ENCODE measurements at places on chromosomes 3 and 15. TPM values are rescaled to one million over a fixed set of nuclear protein-coding genes. Genes with fewer than 3 reads are reported as not detected.

The MESP2 gene
- not detected for total RNA-seq

DNA sequence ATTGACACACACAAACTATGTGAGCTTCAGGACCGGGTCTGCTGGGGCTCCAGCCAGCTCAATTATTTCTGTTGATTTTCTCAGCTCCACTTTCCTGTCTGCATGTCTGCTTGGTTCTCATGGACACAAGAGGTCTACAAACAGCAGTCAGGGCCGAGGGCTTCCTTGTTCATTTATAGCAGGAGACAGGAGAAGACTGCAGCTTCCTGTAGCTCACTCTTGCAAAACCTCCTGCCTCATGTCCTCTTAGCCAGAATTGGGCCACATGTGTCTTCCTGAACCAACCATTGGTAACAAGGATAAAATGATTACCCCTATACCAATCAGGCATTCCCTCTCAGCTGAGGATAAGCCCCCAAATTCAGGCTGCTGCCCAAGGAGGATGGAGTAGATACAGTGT lies 182.8 kb downstream of the TLE3 start:
- no peak overlapping the region for H3K4me3 ChIP-seq
- no peaks in the 10 kb centered on the region for H3K36me3 ChIP-seq
- no peaks in the 10 kb centered on the region for H3K4me1 ChIP-seq
- H3K27me3 ChIP-seq: peaks cover 6% of the 10 kb centered on the region

DNA sequence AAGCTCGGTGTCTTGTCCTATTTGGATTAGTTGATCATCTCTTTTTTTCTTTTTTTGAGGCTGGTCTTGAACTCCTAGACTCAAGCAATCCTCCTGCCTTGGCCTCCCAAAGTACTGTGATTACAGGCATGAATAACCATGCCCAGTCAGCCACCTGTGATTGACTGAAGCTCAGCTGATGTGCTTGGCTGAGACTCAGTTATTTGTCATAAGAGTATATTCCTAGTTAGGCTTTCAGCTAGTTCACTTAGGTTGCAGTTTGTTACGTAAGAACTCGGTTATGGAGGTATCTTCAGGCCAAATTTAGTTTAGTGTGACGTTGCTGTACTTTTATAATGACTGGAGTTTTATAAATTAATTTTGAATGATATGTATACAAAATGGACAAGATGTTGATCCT lies 365.0 kb downstream of the SV2B start:
- no peaks in the 10 kb centered on the region for H3K27me3 ChIP-seq
- no peak overlapping the region for H3K27ac ChIP-seq
- no peaks in the 10 kb centered on the region for H3K36me3 ChIP-seq
- H3K4me3 ChIP-seq: no peak overlapping the region

- DNase-seq: no peak
- H3K36me3 ChIP-seq: no peaks in the 10 kb centered on the region
- no peak overlapping the region for H3K4me3 ChIP-seq
- peaks cover 49% of the 10 kb centered on the region for H3K4me1 ChIP-seq
Observed at GRCh38 chr15:64006642-64007041, 39.6 kb downstream of the DAPK2 start.

- peaks cover 4% of the 10 kb centered on the region for H3K36me3 ChIP-seq
- no peak overlapping the region for H3K4me3 ChIP-seq
- H3K27ac ChIP-seq: no peak overlapping the region
Observed at GRCh38 chr3:150639262-150639661, 36.1 kb downstream of the SELENOT start.

DNA sequence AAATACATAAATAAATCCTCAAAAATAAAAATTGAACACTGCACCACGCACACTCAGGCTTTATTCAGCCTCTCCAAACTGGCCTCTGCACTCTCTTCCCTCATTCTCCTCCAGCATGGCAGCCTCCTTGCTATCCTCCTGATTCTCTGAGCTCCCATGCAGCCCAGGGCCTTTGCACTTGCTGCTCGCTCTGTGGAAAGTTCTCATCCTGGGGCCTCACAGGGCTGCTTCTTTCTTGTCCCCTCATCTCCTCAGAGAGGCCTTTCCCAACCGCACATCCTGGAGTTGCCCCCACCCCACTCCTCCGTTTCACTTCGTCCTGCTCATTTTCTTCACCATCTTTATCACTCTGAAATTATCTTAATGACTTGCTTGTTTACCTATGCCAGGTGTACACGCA lies 123.0 kb downstream of the SHQ1 start:
- H3K27me3 ChIP-seq: no peaks in the 10 kb centered on the region
- H3K36me3 ChIP-seq: no peaks in the 10 kb centered on the region
- H3K27ac ChIP-seq: no peak overlapping the region
- DNase-seq: no peak
- no peak overlapping the region for H3K4me3 ChIP-seq
- peaks cover 10% of the 10 kb centered on the region for H3K4me1 ChIP-seq

DNA sequence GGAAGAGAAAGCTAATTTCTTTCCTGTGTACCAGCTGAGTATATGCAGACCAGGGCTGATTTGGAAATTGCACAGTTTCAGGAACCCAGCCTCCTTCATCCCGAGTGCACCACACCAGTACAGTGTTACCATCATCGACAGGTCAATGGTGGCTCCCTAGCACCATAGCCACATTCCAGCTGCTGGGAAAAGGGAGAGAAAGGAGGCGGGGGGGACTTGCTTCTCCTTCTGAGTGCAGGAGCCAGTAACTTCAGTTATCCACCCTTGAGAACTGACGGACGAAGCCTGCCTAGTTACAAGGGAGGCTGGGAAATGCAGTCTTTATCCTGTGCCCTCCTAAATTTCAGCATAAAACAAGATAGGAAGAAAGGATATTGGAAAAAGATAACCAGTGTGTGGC lies 129.7 kb upstream of the PRICKLE2 start:
- H3K27ac ChIP-seq: no peak overlapping the region
- H3K4me1 ChIP-seq: peaks cover 26% of the 10 kb centered on the region
- H3K4me3 ChIP-seq: no peak overlapping the region
- DNase-seq: no peak
- no peaks in the 10 kb centered on the region for H3K36me3 ChIP-seq

DNA sequence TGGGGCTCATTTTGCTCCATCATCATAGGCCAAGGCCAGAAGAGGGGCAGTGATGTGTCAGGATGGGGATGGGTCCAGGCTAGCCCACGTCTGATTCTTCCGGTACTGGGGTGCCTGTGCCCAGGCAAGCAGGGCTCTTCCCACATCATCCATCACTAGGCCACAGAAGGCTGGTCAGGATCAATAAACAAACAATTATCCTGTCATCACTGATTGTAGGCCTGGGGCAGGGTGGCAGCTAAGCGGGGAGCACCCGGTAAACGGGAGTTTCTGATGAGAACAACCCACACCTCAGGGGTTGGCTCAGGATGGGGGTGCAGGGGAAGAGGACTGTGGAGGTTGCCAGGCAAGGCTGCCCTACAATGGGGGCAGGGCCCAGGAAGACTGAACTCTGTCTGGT lies 18.1 kb upstream of the CACNA2D2 start:
- H3K27ac ChIP-seq: no peak overlapping the region
- H3K4me1 ChIP-seq: peaks cover 16% of the 10 kb centered on the region
- peaks cover 8% of the 10 kb centered on the region for H3K27me3 ChIP-seq
- DNase-seq: no peak
- no peak overlapping the region for H3K4me3 ChIP-seq

GRCh38 chr15:40249477-40250303 lies 10.8 kb downstream of the PAK6 start:
- no peaks in the 10 kb centered on the region for H3K36me3 ChIP-seq
- H3K27ac ChIP-seq: no peak overlapping the region
- peaks cover 38% of the 10 kb centered on the region for H3K27me3 ChIP-seq

DNA sequence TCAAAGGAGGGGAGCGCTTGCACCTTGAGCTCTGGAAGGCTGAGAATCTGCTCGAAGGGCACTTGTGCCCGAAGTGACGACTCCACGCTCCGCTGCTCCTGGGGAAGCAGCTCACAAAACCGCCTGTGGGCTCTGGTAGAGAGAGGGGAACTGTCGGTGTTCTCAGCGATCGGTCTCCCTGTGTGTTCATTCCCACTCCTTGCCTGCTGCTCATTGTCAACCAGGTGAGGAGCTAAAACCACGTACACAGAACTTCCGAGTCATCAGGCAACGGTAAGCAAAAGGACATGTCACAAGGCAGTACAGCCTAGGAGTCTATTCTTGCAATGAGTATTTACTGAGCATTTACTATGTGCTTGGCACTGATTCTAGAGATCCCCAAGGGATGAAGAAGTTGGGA lies 1.5 kb downstream of the CIB1 start:
- peaks cover 38% of the 10 kb centered on the region for H3K36me3 ChIP-seq
- peak overlapping the region; percentile 97 for H3K4me3 ChIP-seq
- no peak for DNase-seq
- no peaks in the 10 kb centered on the region for H3K27me3 ChIP-seq

- H3K36me3 ChIP-seq: no peaks in the 10 kb centered on the region
- no peaks in the 10 kb centered on the region for H3K4me1 ChIP-seq
- H3K27me3 ChIP-seq: peaks cover 53% of the 10 kb centered on the region
- H3K4me3 ChIP-seq: no peak overlapping the region
- no peak overlapping the region for H3K27ac ChIP-seq
Observed at GRCh38 chr15:62951481-62951880, 91.1 kb upstream of the TPM1 start.

The COL6A6 gene
- not detected for total RNA-seq

The ABHD5 gene
- total RNA-seq: 14.5 TPM

DNA sequence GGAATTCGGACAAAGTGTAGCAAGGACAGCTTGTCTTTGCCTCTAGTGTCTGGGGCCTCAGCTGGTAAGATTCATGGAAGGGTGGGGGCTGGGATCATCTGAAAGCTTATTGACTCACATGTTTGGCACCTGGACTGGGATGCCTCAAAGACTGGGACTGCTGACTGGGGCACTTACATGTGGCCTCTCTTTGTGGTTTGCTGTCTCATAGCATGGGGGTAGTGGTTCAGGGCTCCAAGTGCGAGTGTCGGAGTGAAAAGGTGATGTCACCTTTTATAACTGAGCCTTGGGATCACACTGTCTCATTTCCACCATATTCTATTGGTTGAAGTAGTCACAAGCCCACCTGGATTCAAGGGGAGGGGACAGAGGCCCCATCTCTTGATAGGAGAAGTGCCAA lies 6.8 kb downstream of the MFSD1 start:
- no peaks in the 10 kb centered on the region for H3K27me3 ChIP-seq
- H3K4me3 ChIP-seq: no peak overlapping the region
- peak overlapping the region; percentile 13 for H3K27ac ChIP-seq
- no peak for DNase-seq
- H3K4me1 ChIP-seq: peaks cover 24% of the 10 kb centered on the region

DNA sequence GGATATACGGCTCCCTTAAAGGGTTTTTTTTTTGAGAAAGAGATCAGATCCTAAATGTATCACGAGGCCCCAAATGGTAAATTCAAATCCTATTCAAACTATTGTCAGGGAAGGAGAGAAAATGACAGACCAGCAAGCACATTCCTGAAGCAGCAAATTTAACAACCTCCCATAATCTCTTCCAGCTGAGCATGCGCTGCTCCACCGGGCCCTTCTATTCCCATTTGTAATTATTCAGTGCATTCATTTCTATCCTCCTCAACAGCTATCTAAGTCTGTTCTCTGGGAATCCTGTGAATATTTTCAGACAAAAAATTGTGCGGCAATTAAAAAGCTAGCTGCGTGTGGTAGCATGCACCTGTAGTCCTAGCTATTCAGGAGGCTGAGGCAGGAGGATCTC lies 43.2 kb downstream of the MAGI1 start:
- no peaks in the 10 kb centered on the region for H3K4me1 ChIP-seq
- DNase-seq: no peak
- no peaks in the 10 kb centered on the region for H3K36me3 ChIP-seq
- no peak overlapping the region for H3K4me3 ChIP-seq

The TGFBR2 gene
- 60.1 TPM for total RNA-seq

The SI gene
- not detected for total RNA-seq

The CLDN18 gene
- total RNA-seq: not detected

- H3K4me1 ChIP-seq: no peaks in the 10 kb centered on the region
- H3K4me3 ChIP-seq: no peak overlapping the region
- peaks cover 18% of the 10 kb centered on the region for H3K27me3 ChIP-seq
- DNase-seq: no peak
Observed at GRCh38 chr15:60297047-60297446, 100.7 kb downstream of the ANXA2 start.

GRCh38 chr3:120399372-120399771 lies 50.2 kb upstream of the LRRC58 start:
- H3K4me3 ChIP-seq: no peak overlapping the region
- peaks cover 2% of the 10 kb centered on the region for H3K27me3 ChIP-seq
- no peaks in the 10 kb centered on the region for H3K4me1 ChIP-seq

- H3K27ac ChIP-seq: no peak overlapping the region
- no peaks in the 10 kb centered on the region for H3K27me3 ChIP-seq
- no peaks in the 10 kb centered on the region for H3K4me1 ChIP-seq
- H3K36me3 ChIP-seq: no peaks in the 10 kb centered on the region
Observed at GRCh38 chr3:53084310-53085001, 38.6 kb upstream of the SFMBT1 start.

DNA sequence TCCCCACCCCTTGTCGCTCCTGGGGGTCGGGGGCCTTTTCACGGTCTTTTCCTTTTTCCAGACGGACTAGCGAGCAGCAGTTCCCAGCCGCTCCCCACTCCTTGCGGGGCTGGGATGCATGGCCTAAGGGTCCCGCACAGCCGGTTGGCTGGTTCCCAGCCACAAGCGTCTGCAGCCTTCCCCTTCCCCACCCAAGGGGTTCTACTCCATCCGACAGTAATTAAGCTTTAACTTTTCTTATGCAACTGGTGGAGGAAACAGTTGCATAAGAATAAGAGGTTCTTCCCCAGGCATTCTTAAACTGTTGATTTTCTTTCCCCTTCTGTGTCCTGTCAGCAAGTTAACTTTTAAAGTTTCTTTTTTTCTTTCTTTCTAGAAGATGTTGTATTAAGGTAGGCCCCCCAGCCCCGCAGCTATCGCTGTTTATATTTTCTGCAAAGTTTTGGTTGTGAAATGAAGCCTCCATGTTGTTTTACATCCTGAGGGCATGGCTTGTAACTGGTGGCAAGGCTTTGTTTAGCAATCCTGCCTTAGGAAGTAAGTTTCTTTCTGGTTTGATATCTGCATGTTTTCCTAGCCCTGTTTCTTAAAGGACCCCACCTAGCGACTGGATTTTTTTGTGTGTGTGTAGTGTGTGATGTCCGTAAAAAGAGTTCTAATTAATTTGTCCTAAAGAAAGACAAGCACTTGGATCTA lies 207.5 kb downstream of the ZNF385D start:
- DNase-seq: no peak
- no peaks in the 10 kb centered on the region for H3K27me3 ChIP-seq
- no peak overlapping the region for H3K4me3 ChIP-seq
- H3K4me1 ChIP-seq: no peaks in the 10 kb centered on the region

Measured in activated CD4-positive, alpha-beta memory T cell treated with anti-CD3 and anti-CD28 coated beads, Interleukin-2, amount 10 ng/mL, durations not matched to agents 7 days and 5 days (primary cell).